ENCODE measurements at places on chromosomes 12 and 14.

DNA sequence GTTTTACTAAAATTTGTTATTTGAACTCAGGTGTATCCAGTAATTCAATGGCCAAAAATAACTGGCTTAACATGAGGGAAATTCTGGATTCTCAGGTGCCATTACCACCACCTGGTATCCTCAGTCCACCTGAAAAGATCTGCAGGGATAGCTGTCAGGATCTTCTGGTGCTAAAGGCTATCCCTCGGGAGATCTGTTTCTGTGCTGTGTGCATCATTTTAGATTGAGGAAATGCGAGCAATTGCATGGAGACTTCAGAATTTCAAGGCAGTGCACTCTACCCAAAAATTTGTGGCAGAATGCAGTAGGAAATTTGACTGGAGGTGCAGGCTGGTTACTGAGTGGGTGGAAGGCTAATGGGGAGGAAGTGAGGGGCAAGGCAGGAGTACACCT, 26.4 kb downstream of the ZCCHC8 start:
- no peak for DNase-seq

- no peak for DNase-seq
Observed at GRCh38 chr12:5456906-5457305, 25.0 kb downstream of the NTF3 start.

- no peak for DNase-seq
Observed at GRCh38 chr12:52074971-52075724, 4.4 kb upstream of the SMIM41 start.

- no peak for DNase-seq
Observed at GRCh38 chr12:102633981-102634605, 153.7 kb upstream of the IGF1 start.

DNA sequence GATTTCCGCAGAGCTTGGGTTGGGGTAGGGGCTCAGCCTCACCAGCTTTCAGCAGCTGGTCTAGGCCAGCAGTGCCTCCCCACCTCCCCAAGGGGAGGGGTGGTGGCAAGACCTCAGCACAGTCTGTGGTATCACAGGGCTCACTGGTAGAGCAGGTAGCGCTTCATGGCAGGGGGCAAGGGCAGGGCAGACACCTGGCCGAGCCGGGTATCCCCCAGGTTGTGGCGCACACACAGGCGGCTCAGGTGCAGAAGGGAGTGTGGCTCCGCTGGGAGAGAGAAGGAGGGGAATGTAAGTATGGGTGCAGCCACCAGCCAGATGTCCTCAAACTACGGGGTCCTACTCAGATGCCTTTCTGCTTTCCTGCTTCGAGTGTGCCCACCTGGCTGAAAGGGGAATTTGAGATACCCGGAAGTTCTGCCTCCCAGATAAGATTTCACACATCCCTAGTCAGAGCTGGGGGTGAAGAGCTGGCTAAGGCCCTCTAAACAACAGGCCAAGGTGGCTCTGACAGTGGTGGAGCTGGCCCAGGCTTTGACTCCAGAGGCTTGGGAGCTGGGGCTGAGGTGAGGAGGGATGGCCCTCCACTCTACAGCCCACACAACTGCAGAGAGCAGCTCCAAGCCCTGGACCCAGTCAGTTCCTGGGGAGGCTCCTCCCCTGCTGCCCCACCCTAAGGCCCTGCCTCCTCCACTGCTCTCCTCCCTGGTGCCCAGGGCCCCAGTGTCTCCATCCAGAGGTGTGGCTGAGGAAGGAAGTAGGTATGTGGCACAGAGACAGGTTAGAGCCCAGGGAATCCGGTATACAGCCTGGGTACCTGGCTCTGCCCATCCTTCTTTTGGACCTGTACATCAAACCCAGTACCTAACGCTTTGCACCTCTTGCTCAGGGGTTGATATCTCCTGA, 1.8 kb downstream of the SPSB2 start:
- DNase-seq: peak; percentile 14

- no peak for DNase-seq
Observed at GRCh38 chr12:41076114-41076513, 112.0 kb upstream of the PDZRN4 start.

DNA sequence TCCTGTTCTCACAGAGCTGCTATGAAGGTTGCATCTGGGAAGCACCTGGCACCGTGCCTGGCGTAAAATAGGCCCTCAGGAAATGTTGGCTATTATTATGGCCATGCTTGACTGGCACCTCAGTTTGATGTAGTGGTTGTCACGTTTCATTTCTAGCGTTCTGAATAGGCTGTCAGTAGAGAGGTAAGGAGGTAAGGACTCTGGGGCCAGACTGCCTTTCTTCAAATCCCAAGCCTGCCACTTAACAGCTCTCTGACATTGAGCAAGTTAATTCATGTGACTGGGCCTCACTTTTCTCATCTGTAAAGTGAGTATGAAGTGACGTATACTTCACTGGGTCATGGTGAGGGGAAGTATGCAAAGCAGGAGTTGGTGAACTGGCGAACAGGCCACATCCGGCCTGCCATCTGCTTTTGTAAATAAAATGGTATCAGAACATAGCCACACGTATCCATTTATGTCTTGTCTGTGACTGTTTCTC, 196.2 kb downstream of the CACNA1C start:
- peak; percentile 63 for DNase-seq

DNA sequence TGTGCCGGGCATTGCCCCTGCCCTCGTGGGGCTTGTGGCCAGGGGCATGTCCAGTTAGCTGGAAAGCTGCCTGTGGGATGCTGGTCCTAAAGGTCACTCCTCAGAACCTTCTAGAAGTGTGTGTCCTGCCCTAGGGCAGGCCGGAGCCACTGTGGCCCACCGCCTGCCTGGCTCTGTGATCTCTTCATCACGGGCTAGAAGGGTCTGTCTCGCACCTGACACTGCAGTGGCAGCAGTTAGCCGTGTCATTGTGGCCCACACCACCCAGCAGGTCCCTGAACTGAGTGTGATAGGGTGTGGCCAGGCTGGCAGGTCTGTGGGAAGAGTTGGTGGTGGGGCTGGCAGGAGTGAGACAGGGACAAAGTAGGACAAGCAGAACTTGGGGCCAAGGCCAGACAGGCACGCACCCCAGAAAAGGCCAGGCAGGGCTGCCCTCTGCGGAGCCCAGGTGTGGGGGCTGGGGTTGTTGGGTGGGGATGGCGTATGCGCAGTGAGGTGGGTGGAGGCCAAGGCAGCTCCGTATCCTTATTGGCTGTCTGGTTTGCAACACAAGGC, 41.2 kb downstream of the ADGRD1 start:
- DNase-seq: no peak

GRCh38 chr12:111041091-111041490, 120.7 kb upstream of the MYL2 start:
- no peak for DNase-seq

DNA sequence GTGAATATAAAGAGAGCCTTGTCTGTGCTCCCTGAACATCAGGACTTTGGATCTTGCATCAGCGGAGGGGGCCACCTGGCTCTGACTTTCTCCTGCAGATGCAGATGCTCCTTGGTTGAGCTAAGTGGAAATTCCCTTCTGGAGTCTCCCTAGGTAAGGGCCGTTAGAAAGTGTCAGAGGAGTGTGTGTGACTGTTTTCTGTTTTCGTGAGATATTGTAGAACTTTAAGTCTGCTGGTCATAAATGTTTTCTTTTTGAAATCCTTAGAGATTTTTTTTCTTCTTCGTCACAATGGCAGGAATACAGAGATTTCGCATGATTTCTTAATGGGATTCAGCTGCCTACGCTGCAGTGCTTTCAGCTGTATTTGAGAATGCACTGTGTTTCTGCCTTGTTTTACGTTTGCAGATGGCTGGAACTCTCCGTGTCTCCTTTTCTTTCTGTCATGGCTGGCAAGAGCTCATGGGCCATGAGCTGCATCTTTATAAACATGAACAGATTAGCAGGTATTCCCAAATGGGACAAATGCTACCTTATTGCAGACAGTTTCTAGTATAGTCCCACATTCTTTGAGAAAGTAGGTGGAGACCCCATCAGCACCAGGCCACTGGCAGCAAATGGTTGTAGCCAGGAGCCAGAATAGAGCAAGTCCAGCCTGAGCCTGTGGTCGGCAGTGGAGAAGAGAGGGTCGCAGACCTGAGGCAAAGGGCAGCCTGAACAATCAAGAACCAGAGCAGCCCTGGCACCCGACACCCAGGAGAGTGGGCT, 76.2 kb upstream of the FRMD6 start:
- no peak for DNase-seq

GRCh38 chr14:54681811-54682261, 114.9 kb downstream of the SAMD4A start:
- no peak for DNase-seq

DNA sequence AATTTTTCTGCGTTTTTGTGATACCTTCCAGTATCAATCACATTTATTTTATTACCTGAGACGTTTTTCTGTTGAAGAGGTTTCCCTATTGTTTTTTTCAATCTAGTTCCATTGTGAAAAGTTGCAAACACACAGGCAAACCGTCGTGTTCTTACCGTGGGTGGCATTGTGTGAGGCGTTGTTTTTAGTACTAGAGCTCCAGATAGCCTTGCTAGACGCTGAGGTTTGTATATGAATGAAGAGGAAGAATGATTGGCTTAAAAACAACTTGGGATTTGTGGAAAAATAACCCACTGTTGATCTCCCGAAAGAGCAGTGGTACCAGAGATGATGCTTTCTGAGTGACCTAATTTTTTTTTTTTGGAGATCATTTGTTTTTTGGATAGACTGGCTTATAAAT, 1.0 kb downstream of the SOCS4 start:
- no peak for DNase-seq

DNA sequence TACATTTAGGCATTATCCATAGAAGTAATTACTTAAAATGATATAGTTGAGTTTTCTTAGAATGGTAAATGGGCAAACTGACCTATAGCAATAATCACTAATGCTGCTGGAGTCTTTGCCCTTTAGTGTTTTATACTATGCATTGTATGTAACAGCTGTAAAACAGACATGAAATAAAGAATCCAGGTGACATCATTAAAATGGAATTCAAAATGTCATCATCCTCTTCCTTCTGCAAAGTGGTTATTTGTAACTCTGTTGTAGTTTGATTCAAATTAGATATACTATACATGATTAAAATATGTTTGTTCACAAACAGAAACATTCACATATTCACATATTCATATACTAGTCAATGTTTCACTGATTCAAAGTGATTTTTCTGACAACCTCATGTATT, 598.8 kb downstream of the SLC16A7 start:
- DNase-seq: no peak

DNA sequence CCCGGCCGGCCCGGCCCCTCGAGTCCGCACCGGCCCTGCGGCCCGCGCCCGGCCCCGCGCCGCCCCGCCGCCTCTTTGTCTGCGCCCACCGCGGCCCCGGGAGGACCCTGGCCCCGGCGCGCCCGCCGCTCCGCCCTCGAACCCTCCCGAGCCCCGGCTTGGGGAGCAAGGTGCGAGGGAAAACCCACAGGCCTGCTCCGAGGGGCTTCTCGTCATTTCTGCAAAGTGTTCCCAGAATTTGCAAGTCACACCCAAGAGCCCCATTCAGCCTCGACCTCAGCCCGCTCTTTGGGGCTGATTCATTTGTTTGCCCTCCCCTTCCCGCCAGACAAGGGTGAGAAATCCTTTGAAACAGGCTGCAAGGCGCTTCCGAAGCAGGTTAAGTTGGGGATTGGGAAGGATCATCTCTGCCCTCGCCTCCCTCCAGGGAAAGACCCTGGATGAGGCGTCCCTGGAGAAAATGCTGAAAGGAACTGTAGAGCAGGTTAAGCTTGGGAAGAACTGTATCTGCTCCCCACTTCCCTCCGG, 325 bp upstream of the CLIP1 start:
- DNase-seq: peak; percentile 25

- no peak for DNase-seq
Observed at GRCh38 chr12:21353487-21353886, 18.8 kb upstream of the SLCO1A2 start.

- no peak for DNase-seq
Observed at GRCh38 chr12:128258866-128259555, 8.0 kb upstream of the TMEM132C start.

DNA sequence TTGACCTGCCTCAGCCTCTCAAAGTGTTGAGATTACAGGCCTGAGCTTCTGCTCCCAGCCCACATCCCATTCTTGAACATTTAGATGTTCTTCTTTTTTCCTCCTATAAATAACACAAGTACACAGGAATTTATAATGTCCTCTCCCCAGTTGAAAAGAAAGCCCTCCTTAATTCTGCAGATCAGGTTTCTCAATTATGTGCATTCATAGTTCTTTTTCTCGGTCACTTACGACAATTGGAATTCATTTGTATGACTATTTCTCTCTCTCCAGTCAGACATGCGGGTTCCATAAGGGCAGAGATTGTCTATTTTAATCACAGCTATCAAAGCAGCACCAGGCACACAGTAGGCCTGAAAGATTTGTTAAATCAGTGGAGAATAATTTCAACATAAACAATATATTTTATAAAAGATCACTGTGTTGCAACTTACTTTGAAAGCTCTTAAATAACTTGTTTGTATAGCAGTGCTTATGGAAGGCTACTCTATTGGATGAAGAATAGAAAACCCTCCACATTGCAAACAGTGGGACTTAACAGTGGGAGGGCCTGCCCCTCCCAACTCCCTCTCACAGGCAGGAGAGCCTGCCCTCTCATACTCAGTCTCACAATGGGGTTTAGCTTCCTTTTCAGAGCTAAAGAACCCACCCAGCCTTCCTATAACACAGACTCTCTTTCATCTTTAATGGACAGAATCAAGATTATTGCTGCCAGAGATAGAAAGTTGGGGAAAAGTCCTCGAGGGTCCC, 84.1 kb upstream of the TRAF3 start:
- DNase-seq: no peak

- DNase-seq: no peak
Observed at GRCh38 chr12:15320881-15321280, 1.4 kb upstream of the PTPRO start.

DNA sequence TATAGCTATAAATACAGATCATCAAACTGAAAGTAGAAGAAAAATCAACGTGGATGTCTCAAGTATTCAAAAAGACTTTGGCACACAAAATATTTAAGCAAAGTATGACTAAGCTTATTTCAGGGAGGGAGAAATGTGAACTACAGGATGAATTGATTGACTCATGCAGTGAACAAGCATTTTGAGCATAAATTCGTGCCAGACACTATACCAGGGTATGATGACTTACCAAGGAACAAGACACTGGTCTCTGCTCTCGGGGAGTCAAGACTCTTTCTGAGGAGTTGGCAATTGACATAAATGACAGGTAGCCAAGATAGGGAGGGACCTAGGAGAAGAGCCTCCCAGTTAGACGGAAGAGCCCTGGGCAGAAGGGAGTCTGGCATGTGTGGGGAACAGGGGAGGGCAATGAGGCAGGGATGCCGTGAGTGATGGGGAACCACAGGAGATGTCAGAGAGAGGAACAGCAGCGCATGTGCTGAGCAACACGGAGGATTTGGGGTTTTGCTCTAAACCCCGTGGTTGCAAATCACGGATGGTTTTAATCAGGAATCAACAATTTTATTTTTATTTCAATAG, 115.2 kb downstream of the TMEM132D start:
- DNase-seq: no peak

DNA sequence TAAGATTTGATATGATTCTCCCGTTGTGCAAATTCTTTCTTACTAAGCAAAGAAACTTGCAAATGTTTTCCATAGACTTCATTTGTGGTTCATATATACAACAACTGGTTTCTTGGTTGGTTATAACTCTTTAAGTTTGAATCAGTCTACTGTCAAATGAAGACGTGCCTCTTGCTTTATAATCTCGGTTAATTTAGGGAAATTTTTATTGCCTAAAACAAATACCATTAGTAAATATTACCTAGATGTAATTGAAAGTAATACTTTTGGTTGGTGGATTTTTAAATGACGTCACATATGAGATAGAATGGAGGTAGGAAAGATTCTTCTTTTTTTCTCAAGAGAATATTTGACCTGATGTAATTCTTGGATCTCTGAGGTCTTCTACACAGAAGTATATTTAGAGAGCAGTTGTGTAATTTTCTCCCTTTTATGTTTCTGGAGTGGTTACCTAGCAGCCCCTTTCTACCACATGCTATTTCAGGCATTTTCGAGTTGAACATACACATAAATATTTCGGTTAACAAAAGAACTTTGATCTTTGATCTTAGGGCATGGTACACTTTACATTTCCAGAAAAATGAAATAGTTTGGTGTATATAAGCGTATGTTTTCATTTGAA, 1.7 kb downstream of the ATF7IP start:
- DNase-seq: peak; percentile 8

Measured in NCI-H2081 (cell line).